ENCODE measurements at places on chromosomes 3 and 15.

GRCh38 chr15:45187894-45188830 is at the start of gene SHF:
TSS of gene SHF (minus strand) at chr15:45187966. CDS start at chr15:45187951, 15 bp downstream.
- DNase-seq = peak; percentile 65

- DNase-seq = no peak
Measured at GRCh38 chr3:151697496-151697895, 36.2 kb upstream of the AADACL2 start.

GRCh38 chr3:120331076-120331475 is 18.1 kb downstream of the LRRC58 start:
- DNase-seq = no peak

GRCh38 chr3:66426135-66426534 is 74.7 kb downstream of the LRIG1 start:
- no peak for DNase-seq

DNA sequence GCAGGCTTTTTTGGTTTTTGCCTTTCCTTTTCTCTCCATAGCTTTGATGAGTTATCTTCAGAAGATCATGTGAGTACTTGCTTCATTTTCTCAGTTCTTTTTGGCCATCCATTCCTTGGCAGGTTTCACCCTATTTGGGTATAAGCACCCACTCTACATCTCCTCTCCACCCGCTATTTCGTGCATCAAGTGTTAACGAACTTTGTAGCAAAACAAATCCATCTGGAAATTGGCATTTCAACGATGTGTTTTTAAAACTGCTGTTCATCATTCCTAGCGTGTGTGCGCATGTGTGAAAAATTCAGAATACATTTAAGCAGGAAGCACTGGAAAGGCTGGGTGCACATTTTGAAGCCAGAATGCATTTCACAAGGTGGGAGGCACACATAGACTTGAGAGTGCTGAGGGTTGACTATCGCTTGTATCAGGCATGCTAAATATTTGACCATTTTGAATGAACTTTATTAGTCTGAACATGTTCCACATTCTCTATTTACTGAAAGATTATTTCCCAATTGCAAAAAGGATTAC is 89.7 kb upstream of the FHIT start:
- DNase-seq = no peak

GRCh38 chr3:12901623-12902045 is 60.3 kb upstream of the RPL32 start:
- no peak for DNase-seq

DNA sequence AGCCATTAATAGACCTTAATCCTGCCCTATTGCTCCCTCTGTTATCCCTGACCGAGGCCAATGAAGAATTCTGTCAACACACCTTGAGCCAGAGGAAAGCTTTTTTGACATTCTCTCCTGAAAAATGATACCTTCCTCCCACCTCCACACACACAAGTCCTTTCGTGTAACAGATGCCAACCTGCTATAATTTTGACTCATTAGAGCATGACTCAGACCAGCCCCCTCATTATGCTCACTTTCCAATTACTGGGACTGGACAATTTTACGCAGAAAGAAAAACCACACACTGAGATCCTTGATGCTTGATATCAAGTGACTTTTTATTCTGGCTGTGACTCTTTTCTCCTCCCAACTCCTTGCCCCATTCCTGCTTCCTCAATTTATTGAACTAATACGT is 50.9 kb downstream of the LSAMP start:
- no peak for DNase-seq

DNA sequence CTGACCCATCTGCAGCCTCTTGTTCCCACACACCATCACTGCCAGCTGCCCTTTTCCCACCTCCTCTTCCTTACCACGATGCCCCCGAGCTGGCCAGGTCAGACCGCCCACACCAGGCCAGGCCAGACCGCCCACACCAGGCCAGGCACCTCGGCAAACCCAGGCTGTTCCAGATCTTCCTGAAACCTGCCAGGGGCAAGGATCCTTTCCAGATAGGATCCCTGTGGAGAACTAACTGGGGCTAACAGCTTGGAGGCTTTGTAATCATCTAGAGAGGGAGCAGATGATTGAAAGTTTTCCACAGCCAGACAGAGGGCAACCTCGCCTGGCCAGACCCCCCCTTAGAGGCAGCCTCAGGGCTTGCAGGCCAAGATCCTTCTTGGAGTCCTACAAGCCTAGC is 287.3 kb upstream of the TLE3 start:
- no peak for DNase-seq

- DNase-seq = no peak
Measured at GRCh38 chr15:26537663-26538062, 235.2 kb downstream of the GABRB3 start.

- DNase-seq = no peak
Measured at GRCh38 chr3:10702961-10703740, 112.9 kb upstream of the SLC6A11 start.

DNA sequence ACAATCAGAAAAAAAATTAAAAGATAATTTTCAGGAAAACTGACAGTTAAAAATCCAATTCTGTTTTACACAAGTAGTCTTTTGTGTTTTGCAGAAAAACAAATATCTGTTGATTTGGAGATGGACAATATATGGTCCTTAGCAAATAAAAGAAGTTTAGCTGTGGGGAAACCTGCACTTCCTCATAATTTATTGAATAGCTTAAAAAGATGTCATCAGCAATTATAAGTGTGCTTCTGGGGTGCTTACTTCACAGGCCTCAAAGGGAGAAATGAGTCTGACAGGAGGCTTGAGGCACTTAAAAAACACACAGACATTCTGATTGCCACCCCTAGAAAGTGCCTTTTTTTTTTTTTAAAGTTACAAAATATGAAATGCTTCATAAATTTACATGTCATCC is 31.6 kb upstream of the CERS3 start:
- DNase-seq = no peak

DNA sequence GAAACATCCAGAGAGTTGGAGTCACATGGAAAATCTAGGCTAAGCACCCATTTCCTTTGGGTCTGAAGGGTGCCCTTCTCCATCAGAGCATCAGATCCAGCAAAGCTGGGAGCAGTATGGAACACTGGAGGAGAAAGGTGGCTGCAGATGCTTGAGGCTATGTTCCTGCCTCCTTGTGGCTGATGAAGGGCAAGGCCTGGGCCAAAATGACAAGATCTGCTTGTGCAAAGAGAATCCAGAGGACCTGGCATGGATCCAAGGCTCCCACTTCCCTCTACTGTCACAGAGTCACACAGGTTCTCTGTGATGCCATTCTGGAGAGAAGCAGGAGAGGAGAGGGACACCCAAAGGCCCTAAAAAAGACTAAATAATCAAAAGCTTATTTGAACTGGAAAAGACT is 9.2 kb upstream of the ATP8B4 start:
- no peak for DNase-seq

GRCh38 chr3:43960448-43960840 is 269.7 kb downstream of the ABHD5 start:
- DNase-seq = no peak

DNA sequence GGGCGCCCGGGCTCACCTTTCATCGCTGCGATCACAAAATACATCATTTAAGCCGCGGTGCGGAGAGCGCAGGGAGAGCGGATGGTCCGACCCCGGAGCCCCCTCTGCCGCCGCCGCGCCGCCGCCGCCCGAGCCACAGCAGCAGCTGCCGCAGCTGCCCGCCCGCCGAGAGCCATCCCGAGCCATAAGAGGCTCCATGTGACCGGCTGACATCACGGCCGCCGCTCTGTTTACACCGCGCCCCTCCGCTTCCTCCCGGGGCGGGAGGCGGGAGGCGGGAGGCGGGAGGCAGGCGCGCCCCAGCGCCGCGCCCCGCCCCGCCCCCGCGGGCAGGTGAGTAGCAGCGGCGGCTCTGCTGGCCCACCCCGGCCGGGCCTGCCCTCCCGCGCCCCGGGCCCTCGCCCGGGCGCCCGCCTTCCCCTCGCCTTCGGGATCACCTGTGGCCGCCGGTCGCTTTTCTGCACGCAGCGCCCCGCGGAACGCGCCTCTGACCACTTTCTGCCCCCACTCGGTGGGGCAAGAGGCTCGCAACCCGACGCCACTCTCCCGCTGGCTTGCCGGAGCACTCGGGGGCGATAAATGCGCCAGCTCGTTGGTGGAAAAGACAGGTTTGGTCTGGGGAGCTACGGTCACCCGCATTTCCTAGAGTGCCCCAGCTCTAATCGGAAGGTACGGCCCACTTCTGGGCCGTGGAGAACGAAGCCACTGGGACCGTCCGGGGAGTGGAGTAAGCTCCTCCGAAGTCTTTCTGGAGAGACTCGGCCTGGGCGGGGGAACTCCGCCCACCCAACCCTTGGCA is 113.6 kb upstream of the ICE2 start:
- DNase-seq = peak; percentile 57

DNA sequence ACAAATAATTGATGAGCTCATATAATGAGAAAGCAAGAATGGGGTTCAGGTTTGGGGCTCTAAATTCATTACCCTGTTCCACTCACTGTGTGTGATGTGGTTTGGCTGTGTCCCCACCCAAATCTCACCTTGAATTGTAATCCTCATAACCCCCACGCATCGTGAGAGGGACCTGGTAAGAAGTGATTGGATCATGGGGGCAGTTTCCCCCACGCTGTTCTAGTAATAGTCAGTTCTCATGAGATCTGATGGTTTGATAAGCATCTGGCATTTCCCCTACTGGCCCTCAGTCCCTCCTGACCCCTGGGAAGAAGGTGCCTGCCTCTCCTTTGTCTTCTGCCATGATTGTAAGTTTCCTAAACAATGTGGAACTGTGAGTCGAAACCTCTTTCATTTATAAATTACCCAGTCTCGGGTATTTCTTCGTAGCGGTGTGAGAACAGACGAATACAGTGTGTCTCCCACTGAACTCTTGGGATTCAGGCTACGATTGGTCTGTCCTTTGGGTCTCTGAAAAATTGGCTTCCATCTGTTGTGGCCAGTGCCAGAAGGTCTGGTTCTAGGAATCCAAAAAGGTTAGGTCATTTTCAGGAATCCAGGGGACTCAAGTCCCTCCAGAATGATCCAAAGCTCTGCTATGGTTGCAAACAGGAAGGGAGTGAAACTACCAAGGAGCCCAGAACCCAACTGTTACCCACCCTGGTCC is 87.7 kb downstream of the XXYLT1 start:
- DNase-seq = no peak

- no peak for DNase-seq
Measured at GRCh38 chr3:148223266-148223665, 474.4 kb upstream of the AGTR1 start.

DNA sequence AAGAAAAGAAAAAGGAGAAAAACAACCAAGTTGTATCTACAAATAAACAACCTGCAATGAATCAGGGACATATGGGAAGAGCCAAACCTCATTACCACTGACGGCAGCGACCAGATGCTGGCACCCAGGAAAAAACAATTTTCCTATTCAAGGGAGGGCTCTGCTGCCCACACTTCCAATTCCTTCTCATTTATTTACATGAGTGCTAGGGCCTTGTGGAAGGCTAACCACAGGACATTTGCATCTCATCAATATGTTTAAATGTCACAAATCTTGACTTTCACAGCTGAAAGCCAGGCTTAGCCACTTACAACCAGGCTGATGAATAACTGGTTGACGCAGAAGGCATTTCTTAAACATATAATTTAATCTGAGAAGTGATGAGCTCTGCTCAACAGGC is 36.0 kb downstream of the RFTN1 start:
- DNase-seq = no peak

DNA sequence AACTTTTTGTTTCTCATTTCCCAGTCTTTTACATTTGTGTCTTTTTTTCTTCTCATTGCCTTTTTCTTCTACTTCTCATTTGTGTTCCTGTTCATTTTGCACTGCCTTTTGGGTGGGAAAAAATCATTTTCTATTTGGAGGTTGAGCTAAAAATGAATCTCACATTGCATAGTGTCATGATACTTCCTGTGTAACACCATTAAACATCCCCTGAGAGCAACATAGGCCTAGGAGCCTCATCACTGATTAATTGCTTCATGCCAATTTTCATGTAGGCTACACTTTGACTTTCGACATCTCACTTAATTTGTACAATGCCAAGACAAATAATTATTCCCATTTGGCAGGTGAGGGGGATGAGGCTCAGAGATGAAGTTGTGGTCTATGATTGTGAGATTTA is 279.2 kb downstream of the EDEM1 start:
- DNase-seq = no peak

DNA sequence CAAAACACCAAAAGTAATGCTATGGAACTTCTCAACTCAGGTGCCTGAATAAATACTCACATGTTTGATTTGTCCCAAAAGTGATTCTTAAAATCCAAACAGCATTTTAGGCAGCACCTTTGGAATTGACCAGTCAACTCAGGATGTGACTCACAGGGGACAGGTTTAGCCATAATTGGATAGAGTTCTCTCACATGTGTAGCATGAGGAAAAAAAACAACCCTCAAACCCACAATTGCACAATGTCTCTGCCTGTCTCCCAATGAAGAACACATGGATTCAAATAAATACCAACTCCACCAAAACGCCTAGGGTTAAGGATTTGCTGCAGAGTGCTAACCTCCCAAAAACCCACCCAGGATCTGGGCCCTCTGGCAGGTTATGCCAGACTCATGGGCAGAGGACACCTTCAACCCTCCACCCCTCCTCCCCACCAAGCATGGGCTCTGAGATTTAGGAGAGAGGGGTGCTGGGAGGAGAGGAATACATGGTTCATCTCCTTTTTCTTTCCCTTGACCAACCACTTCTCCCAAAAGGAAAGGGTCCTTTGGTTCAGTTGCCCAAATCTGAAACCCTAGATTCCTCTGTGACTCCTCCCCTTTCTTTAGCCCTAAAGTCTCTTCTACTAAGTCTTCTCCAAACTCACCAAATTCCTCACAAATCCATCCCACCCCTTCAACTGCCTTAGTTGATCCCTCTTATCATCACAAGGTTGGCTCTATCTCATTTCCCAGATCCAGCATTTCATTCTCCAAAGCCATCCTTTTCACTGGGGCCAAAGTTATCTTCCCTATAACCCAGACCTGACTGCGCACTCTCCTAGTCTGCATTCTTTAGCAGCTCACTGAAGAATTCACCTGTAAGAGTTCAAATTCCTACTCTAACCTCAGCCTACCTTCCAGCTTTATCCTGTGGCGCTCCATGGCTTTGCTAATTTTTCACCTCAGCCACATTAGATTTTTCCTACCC is 7.7 kb downstream of the RYK start:
- no peak for DNase-seq

GRCh38 chr3:25037049-25037547 is 391.0 kb upstream of the RARB start:
- DNase-seq = no peak

GRCh38 chr3:155302481-155302880 is 9.0 kb upstream of the STRIT1 start:
- DNase-seq = no peak

DNA sequence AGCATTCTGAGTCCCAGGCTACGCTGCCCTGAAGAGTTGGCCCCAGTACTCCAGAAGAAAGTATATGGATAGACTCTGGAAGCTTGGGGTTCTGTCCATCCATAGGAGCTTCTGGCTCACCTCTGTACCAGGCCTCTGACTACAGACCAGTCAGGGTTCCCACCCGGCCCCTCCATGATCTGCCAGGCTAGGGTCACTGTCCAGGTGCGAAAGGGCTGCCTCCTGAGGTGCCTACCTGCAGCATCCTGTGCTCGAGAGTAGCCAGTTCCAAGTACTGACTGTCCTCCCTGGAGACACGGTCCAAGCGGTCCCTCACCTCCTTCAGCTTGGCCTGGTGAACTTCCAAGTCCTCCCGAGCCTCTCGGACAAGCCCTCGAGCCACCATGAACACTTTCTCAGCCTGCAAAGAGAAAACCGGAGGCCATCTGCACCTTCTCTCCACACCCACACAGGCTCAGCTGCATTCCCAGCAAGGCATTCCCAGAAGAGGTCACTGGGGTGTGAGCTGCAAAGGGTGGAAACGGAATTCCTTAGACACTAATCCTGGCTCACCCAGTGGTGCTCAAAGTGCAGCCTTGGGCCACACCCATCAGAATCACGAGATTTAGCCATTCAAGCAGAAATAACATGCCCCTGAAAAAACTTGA is 3.7 kb upstream of the PLXNB1 start:
- DNase-seq = no peak
